ENCODE measurements at places on chromosomes 7 and 10.

DNA sequence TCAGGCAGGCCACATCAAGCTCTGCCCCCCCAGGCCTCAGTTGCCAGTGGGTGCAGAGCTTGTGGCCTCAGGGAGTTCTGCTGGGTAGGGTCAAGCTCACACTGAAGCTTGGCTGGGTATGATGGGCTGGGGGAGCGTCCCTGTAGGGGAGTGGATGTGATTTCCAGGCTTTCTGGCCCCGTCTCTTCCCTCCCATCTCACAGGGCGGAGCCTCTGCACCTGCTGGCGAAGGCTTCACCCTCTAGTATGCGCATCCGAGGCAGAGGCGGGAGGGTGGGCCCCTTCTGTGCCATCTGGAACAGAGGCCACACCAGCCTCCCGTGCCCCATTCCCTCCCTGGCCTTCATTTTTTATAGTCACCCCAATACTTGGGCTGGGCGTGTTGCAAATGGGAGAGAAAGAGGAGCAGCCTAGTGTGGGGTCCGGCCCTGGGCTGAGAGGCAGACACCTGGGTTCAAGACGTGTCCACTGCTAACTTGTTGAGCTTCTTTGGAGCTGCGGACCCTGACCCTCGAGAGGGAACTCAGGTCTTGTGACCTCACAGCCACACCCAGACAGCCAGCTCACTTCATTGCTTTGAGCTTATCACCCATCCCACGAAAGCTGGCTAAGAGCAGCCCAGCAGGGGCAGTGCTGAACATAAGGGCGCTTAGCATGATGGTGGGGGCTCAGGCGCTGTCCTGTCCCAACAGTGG is 2.3 kb downstream of the AQP1 start:
- DNase-seq: no peak

- DNase-seq: no peak
Measured at GRCh38 chr7:44630792-44631457, 24.5 kb downstream of the OGDH start.

- DNase-seq: no peak
Measured at GRCh38 chr7:81260152-81260551, 341.3 kb upstream of the SEMA3C start.

DNA sequence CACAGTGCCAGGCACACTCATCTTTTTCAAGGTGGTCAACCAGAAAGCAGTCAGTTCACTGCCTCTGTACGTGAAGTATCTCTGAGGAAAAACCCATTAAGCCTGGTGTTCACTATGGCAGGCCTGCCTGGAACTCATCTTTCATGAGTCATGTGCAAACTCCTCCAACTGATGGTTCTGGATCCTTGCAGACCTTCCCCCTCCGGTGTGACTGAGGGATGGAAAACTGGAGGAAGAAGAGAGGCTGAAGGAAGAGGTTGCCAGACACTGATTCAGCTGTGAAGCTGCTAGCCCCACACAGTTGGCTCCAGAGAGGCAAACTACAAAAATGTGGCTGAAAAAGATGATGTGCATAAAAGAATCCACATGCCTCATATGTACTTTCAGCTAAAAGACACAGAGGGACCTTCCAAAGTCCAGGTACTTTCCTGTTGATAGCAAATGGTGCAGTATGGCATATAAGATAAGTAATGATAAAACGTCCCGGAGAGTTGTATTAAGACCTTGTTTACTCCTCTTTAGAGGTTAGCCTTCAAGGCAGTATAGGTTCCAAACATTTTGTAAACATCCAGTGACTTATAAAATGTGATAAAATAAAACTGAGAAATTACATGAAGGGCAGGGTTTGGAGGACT is 2.7 kb downstream of the CYP3A5 start:
- no peak for DNase-seq

DNA sequence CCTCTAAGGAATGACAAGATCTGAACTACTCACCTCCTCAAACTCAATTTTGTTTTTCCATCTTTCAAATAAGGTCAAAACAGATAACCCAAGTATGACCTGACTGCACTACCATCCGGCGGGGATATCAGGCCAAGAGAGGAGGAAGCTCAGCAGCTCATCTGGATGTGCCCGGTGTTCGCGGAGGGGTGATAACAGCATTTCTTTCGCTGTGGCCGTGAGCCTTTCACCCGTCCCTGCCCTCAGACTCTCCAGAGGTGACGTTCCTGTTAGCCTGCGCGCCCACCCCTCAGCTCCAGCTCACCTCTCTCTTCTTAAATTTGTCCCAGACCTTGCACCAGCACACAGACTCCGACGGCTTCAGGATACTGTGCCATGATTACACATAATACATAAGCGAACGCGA is 526 bp downstream of the ZNF248 start:
- no peak for DNase-seq

- DNase-seq: no peak
Measured at GRCh38 chr10:71206911-71207310, 5.5 kb upstream of the UNC5B start.

DNA sequence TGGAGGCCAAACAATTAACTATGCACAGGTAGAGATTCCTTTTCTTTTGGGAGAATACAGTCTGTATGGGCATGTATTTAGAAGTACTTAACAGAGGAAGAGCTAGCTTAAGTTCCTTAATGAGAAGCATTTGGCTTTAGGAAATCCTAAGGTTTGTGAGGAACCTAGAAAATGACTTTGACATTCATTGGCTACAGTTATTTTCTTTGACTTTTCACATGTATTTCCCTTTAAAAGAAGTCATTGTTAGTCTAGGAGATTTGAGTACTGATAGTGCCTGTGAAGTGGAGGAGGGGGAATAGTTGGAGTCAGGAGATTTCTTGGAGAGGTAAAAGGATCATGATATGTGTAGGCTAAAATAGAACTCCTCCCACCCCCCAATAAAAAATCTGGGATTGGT is 3.6 kb downstream of the HELLS start:
- no peak for DNase-seq

DNA sequence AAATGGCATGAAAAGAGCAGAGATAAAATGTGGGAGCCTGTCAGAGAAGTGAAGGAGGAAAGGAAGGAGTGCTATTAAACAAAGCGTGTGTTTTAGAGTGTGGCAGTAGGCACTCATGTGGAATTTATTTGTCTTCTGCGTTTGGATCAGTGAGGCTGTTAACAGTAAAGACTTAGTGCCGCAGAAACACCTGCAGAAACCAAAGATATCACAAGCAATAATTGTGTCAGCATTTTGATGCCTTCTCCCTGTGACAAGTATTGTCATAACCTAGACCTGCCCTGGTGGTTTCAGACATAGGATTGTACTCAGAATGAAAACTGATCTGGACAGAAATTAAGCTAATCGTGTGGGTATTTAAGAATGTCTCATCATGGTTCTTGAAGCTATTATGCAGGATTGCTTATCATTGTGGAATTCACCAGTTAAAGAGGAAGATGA is 191.0 kb downstream of the CAMK1D start:
- DNase-seq: no peak

GRCh38 chr7:159136442-159136841 is 8.2 kb downstream of the VIPR2 start:
- no peak for DNase-seq

- no peak for DNase-seq
Measured at GRCh38 chr10:103784723-103785418, 70.5 kb downstream of the SH3PXD2A start.

DNA sequence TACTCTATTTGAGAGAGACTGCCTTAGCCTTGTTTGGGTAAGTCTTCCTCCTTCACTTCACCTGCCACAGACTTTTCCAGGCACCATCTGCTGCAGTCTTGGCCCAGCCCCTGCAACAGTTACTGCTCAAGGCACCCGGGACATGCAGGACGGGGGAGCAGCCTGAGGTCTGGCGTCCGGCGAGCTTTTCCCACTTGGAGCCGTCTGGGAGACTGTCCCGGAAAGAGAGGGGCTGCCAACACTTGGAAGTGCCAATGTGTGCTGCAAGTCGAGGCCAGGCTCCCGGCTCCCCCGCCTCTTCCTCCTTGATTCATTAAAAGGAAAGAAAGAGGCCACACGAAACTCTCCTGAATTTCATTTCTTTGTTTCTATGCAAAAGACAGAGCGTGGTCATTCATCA is 13.7 kb downstream of the HTRA1 start:
- no peak for DNase-seq

DNA sequence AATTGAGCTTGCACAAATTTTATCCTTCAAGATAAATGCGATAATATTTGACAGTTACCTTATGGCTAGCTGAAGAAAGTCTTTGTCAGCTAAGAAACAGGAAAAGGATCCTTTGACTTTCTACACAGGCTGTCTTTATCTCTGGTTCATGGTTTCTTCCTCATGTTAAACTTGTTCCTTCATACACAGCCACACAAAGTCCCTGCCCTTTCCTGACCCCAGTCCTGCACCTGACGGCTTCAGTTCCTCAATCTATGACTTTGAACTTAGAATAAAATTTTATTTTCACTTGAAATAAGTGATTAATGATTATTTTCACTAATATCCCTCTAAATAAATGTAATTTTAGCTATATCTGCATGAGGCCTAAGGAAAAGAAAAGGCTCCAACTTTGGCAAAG is 77.8 kb upstream of the PRSS1 start:
- DNase-seq: no peak

GRCh38 chr7:138834583-138834982 is 36.6 kb upstream of the ATP6V0A4 start:
- DNase-seq: no peak

- no peak for DNase-seq
Measured at GRCh38 chr10:26486304-26486703, 48.2 kb downstream of the APBB1IP start.

- no peak for DNase-seq
Measured at GRCh38 chr7:36131499-36131898, 21.6 kb upstream of the EEPD1 start.

DNA sequence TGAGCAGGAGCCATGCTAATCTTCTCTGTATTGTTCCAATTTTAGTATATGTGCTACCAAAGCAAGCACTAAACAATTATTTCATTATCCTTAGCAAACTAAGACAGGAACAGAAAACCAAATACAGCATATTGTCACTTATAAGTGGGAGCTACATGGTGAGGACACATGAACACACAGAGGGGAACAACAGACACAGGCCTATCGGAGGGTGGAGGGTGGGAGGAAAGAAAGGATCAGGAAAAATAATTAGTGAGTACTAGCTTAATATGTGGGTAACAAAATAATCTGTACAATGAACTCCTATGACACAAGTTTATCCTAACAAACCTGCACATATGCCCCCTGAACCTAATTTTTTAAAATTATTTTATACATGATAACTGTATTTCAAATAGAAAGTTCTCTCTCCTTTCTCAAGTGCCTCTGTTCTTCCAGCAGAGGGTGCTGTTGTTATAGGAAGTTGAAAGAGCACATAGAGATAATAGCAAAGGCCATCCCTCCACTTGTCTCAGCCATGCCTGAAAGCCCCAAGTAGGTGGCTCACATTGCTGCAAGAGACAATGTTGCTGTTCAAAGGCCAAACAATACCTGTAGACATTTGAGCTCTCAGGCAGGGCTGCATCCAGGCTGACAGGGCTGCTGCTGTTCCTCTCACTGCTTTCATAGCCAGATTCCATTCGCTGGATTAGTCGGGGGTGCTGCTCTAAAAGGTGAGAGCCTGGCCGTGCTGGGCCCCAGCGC is 33.4 kb upstream of the PPP3CB start:
- DNase-seq: peak; percentile 55

GRCh38 chr7:90595801-90596670 is at the start of gene CDK14:
TSS of gene CDK14 (plus strand) at chr7:90596321. CDS start at chr7:90596628, 307 bp downstream.
- no peak for DNase-seq

DNA sequence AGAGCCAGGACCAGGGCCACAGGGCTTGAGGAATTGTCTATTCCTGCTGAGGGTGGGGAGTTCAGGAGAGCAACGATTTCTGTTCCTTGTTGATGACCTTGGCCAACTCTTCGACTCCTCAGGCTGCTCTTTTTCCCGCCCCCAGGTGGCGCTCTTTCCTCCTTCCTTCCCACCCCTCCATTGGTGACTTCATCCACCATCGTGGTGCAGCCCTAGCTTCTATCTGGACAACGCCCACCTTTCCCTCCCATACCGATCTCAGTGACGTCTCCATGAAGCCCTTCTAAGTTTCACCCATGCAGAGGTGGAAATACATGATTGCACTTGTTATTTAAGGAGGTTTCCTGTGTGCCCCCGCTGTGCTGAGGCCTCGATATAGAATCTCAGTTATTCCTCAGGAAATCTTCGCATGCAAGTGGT is 22.1 kb upstream of the CARD11 start:
- DNase-seq: no peak

GRCh38 chr10:9443758-9444157 is 1389.3 kb downstream of the GATA3 start:
- no peak for DNase-seq

GRCh38 chr7:121195874-121196273 is 132.9 kb upstream of the WNT16 start:
- DNase-seq: no peak

All from cerebellar nuclear complex (tissue), 1 donor.